Activated T-helper 17 cell treated with anti-CD3 and anti-CD28 coated beads, Interleukin-2, amount 50 U/mL, for 72 hours (primary cell): ENCODE measurements at places on chromosomes 3 and 15. TPM values are rescaled to one million over a fixed set of nuclear protein-coding genes. Genes with fewer than 3 reads are reported as not detected.

DNA sequence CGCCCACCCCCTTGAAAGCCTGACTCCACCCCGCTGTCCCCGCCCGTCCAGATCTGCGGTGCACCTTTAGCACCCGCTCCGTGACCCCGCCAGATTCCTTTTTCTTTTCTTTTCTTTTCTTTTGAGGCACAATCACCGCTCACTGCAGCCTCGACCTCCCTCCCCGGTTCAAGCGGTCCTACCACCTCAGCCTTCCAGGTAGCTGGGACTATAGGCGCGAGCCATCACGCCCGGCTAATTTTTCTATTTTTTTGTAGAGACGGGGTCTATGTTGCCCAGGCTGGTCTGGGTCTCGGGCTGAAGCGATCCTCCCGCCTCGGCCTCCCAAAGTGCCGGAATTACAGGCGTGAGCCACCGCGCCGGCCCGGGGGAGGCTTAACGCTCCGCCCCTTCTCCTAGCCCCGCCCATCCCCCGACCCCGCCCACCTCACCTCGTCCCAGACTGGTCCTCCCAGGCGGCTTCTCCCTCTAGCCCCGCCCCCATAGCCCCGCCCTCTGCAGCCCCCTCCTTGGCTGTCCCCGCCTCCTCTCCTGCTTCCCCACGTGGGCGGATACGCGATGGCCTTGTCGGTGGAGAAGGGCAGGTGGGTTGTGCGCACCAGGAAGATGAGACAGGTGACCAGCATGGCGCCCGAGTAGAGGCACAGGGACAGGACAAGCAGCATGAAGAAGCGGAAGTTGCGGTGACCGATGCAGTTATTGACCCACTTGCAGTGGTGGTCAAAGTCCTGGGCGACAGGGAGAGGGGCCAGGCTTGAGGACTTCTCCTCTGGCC, 3.2 kb downstream of the ZDHHC19 start:
- ATAC-seq: peak; percentile 64

GRCh38 chr15:70604666-70605315, 158.6 kb downstream of the UACA start:
- ATAC-seq: no peak

- ATAC-seq: peak; percentile 59
These were observed at the start of the genes CLCN2 and POLR2H for GRCh38 chr3:184361532-184361931. Gene CLCN2 (minus strand): TSS chr3:184361605. CDS start chr3:184361479, 126 bp downstream. Gene POLR2H (plus strand): TSS chr3:184361710. CDS start chr3:184363493, 1,783 bp downstream.

DNA sequence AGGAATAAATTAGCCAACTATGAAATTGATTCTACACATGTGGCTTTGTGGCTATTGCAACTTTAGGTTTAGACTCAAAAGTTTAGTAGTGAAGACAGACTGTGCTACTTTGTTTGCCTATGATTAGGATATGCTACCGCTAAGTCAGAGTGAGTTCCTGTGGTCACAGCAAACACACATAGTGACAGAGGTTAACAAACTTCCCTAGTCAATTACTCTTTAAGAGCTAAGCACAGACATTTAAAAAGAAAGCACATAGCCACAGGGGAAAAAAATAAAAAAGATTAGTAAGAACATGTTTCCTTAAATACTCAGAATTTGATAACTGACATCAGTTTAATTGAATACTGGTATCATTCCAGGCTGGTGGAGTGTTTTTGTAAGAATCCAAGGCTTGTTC, 207.1 kb downstream of the GBE1 start:
- peak; percentile 46 for ATAC-seq

DNA sequence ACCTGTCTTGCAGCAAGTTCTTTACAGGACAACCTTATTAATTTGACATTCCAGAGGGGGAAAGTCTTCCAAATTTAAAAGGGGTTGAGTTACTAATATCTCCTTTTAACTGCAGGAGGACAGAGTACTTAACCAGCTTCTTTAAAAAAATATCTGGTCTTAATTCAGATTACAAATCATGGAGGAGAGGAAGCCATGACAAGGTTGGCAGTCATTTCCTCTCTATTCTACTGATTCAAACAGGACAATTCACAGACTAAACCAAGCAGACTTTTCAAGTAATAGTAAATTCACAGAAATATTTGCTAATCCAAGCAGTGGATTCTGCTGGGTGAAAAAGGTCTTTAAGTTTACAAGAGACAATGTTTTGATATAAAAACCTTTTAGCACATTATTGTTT, 185.3 kb downstream of the CFAP20DC start:
- ATAC-seq: no peak

GRCh38 chr15:96112018-96112417, 218.5 kb upstream of the NR2F2 start:
- no peak for ATAC-seq

DNA sequence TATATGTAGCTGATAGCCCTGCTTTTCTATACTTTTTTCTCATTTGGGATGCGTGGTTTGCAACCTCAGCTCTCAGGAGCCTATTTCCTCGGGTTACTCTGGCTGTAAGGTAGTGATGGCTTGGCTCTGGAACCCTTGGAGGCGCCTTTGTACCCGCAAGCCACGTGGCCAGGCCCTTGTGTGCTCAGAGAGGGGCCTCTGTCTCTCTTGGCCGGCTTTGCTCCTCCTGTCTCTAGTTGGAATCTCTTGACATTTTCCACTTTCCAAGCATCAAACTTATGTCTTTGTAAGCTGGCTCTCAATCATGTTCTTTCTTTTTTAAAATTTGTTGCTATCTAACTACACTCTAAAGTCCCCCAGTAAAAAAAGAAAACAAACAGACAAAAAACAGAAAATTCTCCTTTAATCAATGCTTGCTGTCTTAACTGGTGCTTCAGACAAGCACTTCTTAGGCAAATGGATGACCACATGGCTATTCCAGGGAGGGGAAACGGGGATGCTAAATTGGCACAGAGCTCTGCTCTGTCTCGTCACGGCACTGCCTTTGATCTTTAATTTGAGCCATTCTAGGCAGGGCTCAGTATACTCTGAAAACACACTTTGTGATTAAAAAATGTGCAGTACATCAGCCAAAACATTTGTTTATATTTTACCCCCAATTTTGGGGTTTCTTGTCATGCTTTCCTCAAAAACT, 180.4 kb upstream of the NR2E3 start:
- no peak for ATAC-seq

DNA sequence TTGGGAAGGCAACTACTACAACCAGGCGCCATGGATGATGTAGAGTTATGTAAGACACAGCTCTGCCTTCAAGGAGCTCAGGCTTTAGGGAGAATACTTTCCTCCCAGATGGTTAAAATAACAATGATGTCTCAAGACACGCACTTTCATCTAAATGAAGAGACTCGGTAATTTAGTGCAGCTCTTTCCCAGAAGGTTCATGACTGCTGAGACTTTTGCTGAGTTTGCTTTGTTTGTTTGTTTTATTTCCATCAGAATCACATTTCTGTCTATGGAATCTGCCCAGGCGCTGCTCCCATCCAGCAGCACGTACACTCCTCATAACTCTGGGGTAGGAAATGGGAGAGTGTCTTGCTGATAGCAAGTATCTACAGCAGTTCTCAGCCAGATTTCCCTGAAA, 33.9 kb upstream of the MEX3B start:
- no peak for ATAC-seq

The GP5 gene
- 1.4 TPM for total RNA-seq

The CHL1 gene
- total RNA-seq: not detected

The CELF6 gene
- total RNA-seq: 1.0 TPM

The ARPIN gene
- total RNA-seq: not detected

The CACNA1D gene
- 1.5 TPM for total RNA-seq

The CAMKV gene
- total RNA-seq: 0.34 TPM
